ENCODE measurements at places on chromosomes 1 and 21.

GRCh38 chr1:192153276-192153675 is 5.0 kb upstream of the RGS18 start:
- DNase-seq = no peak

DNA sequence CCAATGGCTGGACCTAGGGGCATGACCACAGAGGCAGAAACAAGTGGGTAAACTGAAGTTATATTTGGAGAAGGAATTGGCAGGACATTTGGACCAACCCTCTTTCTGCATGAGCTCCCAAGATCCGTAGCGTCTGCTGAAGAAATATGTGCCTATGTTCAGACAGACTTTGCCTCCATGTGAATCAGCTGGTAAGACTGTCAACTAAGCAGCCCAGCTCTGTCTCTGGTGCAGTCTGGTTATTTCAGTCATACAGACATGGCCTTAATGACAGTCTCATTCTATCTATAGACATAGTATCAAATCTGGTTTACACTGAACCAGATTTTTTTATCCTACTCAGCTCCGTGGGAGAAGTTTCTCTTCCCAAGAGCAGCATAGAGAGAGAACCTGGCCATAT is 63.1 kb upstream of the PBX1 start:
- DNase-seq = no peak

- no peak for DNase-seq
These were observed 839.4 kb upstream of the ADAMTS5 start for GRCh38 chr21:27806281-27806680.

GRCh38 chr1:116777831-116778830 is 23.9 kb downstream of the CD2 start:
- DNase-seq = no peak

DNA sequence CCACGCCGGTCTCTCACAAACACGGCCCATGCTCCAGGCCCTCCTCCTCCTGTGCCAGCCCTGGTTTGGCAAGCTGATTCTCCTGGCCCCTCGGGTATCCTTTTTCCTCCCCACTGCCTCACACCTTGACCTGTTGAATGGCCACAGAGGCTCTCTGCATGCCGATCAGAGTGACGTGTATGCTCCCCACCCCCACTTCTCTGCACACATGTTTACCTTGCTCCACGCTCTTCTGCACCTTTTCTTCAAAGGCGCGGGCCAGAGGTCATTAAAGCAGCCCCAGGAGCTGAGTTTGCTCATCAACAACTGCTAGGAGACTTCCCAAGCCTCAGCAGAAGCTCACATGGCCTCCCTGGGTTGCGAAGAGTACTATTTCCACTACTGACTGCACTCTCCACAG is 139.3 kb upstream of the EDN2 start:
- DNase-seq = no peak

DNA sequence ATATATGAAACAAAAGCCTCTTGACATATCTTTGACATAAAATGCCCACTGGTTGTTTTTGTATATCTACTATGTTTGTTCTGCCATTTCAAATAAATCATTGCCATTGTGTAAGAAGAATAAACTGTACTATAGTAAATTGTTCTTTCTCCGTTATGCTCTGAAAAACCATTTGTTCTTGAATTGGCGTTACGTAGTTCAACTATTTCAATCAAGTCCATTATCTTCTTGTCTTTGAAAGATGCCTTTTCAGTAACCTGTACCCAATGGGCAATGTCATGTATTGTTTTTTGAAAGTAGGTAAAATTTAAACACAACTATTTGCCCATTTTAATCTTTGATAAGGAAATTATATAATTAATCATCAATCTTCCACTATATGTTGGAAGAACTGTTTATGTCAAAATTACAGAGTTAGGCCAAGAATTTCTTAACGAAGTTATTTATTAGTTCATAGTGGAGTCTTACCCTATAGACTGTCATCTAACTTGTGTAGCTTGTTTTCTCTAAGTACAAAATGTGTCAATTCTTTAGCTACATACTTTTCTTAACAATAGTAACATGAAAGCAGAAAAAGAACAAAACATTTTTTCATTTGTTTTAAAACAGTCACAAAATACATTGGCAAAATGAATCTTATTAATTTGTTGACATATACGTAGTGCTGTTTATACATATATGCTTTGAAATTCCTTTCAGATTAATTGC is 294.8 kb downstream of the PTPRC start:
- DNase-seq = no peak

- no peak for DNase-seq
These were observed 105.3 kb downstream of the PTGS2 start for GRCh38 chr1:186574926-186575325.

- no peak for DNase-seq
These were observed 1245.1 kb upstream of the ADGRL4 start for GRCh38 chr1:80251591-80251990.

DNA sequence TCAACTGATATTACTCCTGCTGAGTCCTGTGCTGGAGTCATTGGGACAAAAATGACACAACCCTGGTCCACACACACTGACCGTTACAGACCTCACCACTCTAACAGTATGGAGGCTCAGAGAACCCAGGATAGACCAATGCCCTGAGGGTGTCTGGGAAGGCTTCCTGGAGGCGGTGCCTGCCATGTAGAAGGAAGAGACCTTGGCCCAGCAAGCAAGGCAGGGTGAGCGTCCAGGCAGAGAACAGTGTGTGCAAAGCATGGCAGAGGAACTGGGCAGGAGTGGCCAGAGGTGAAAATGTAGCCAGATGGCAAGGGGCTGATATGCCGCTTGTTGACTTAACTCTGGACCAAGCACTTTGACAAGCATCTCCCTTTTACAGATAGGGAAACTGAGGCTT is 85.5 kb downstream of the VWA5B1 start:
- no peak for DNase-seq

GRCh38 chr1:90074970-90075391 is 80.1 kb downstream of the ZNF326 start:
- no peak for DNase-seq

GRCh38 chr1:63128556-63128955 is 193.8 kb upstream of the FOXD3 start:
- DNase-seq = no peak

DNA sequence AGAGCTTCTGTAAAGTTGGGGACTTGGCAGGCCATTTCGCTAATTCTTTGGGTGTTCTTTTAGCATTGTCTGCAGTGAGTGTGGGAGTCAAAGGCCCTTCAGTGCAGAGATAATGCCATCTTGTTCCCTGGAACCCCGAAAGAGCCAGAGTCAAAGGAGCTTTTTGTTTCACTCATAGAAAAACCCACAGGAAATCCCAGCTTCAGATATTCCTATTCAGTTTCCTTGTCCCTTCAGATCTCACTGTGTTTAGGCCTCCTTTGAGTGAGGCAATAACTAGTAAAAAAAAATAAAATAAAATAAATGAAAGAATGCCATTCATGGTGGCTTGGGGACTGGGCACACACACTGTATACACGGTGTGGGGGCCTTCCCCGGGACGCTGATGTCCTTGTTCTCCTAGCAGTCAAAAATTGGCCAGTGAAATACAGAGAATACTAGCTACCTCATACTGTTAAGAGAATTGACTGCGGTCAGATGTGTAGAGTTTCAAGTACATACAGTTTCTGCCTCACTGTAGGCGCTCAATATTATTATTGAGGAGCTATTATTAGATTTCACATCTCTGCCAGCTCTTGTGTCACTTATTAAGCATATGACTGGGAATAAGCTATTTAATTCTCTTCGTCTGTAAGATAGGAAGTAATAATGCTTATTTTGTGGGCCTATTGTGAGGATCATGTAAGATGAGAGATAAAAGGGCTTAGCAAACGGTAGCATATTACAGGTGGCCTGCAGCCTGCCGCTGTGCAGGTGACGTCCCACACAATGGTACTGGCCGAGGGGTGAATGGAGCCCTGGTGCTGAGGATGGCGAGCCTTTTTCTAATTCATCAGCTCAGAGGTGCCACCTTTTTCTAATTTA is 16.7 kb downstream of the DISC1 start:
- no peak for DNase-seq

GRCh38 chr21:16402752-16403151 is 673.0 kb downstream of the USP25 start:
- no peak for DNase-seq

- no peak for DNase-seq
These were observed 597.1 kb upstream of the USP24 start for GRCh38 chr1:55812281-55812680.

GRCh38 chr1:115771094-115771846 is 2.8 kb upstream of the CASQ2 start:
- DNase-seq = no peak

DNA sequence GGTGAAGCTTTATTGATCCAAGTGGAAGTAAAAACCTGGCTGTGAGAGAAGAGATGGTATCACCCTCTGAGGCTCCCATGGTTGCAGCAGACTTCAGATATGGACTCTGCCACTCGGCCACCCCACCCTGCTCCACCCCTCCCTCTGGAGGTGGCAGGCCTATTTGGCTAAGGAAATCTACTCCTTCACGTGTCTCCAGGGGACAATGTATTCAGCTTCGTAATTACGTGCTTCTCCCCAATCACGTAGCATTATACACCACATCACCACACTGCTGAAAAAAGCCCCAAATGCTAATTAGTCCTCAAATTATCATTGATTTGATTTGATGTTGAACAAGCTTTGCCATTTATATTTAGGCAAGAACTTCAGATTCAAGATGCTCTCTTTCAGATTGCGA is 220.7 kb downstream of the OMA1 start:
- no peak for DNase-seq

- no peak for DNase-seq
These were observed 1.2 kb upstream of the RHBDL2 start for GRCh38 chr1:38942664-38943428.

Data from T-helper 2 cell (primary cell).